ENCODE measurements at places on chromosomes 2 and 18. TPM values are rescaled to one million over a fixed set of nuclear protein-coding genes. Genes with fewer than 3 reads are reported as not detected.

The FARSB gene
- 52.0 TPM for total RNA-seq

- DNase-seq: no peak
These were observed 31.5 kb upstream of the KLHL14 start for GRCh38 chr18:32804134-32804888.

The NBEAL1 gene
- total RNA-seq: 8.4 TPM

DNA sequence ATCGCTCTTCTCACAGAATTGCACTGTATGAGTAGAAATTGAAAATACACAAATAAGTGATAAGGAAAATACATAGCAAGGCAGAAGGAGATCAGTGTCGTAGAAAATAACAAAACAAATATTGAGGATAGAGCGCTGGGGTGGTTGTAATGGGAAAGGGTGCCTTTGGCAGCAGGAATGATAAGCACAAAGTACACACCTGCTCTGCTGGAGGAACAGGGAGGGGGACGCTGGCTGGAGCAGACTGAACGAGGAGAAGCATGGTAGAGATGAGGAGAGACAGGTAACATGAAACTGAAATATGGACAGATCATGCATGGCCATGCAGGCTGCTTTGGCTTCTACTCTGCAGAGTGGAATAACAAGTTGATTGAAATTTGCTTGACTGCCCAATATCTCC lies 181.2 kb upstream of the FSHR start:
- no peak for DNase-seq

- no peak for DNase-seq
These were observed 45.5 kb upstream of the PTH2R start for GRCh38 chr2:208361077-208361441.

- no peak for DNase-seq
These were observed 1.2 kb upstream of the ITM2C start for GRCh38 chr2:230863442-230864121.

- no peak for DNase-seq
These were observed 4.5 kb downstream of the HNMT start for GRCh38 chr2:137968477-137969417.

DNA sequence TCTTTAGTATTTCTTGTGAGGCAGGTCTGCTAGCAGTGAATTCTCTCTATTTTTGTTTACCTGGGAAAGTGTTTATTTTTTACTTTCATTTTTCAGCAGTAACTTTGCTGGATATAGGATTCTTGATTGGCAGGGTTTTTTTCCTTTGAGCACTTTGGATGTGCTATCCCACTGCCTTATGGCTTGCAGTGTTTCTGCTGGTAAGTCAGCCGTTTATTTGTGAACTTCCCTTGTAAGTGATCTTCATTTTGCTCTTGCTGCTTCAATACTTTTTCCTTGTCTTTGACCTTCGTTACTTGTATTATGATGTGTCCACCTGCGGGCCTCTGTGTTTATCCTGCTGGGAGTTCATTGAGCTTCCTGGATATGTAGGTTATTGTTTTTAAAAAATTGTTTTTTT lies 54.7 kb downstream of the SLC66A2 start:
- no peak for DNase-seq

The GAL3ST2 gene
- 0.31 TPM for total RNA-seq

DNA sequence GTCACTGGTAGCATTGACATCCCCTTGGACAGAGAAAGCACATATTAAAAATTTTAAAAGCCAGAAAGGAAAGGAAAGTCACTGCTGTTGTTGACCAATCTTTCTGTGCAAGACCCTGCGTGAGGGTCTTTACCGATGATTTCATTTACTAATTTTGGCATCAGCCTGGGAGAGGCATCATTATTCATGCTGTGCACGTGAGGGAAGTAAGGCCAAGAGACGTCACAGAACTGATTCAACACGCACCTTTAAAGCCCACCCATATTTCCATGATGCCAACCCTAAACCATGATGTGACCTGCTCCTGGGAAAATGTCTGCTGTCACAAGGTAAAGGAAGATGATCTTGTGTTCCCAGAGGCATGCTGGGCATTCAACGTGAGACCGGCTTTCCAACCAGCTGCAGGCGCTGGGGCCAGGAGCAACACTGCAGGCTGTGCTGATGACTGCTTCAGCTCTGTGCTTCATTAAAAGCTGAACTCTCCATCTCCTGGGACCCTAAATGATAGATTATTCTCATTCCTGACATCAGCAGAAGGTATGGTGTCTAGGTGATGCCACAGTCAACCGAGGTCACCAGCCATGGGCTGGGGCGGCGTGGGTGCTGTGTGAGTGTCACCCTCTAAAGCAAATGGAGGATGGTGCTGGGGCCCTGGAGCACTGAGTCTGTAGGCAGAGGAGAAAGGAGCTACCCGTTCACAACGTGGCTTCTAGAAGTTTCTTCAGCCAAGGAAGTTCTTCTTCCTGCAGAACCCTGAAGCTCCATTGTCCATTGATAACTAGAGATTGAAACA lies 53.9 kb downstream of the TMEM18 start:
- DNase-seq: no peak

DNA sequence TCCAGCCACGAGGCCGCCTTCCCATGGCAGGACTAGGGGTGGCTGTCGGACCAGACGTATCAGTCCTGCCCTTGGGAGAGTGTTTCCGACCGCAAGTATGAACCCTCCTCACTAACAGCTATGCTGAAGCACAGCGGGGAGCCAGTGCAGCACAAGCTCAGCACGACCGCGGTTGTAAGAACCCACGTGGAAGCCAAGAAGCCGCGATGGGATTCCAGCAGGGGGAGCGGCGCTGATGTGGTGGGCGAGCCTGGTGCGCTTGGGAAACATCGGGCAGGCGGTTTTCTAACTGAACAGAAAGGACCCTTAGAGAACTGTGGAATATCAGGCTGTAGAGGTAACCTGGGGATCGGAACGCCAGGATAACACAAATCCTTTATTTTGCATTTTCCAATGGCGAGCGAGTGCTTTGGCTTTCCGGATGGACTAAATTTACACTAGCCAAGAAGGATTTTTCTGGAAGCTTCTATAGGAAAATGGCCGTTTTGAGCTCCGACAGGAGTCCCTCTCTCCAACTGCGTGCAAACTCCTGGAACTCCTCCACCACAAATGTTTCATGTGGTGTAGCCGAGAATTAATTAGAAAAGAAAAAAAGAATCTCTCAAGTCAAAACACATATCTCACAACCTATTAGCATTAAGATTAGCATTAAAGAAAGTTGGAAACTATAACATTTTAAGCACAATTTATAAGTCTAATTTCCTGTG lies 132.0 kb upstream of the MYCN start:
- DNase-seq: peak; percentile 22

DNA sequence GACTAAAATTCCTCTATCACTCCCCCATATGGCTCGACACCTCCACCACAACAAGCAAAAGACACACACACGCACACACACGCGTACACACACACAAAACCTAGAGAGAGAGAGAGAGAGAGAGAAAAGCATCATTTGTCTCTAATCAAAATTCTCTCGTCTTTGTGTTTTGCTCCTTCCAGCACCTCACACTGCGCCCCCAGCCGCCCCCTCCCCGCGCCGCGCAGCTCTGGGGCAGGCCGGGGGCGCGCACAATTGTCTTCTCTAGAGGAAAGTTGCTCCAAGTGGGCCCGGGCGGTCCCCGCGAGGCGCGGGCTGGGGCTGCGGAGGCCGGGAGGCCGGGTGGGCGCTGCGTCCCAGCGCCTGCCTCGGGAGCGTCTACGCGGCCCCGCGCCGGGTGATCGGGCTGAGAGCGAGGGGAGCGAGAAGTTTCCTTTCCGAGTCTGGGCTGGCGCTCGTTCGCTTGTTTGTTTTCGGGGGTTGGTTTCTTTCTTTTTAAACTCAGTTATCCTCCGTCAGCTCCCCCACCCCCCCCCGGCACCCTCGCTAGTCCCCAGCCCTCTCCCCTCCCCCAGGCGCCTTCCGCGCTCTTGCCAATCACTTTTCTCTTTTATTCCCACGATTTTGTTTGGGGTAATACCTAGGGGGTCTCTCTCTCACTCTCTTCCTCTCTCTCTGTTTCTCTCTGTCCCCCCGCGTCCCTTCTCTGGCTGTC lies 4.1 kb downstream of the ZEB2 start:
- peak; percentile 49 for DNase-seq

GRCh38 chr2:112660138-112660537 lies 14.4 kb downstream of the SLC20A1 start:
- DNase-seq: no peak

- no peak for DNase-seq
These were observed 173.3 kb downstream of the ALPK2 start for GRCh38 chr18:58455314-58456188.

DNA sequence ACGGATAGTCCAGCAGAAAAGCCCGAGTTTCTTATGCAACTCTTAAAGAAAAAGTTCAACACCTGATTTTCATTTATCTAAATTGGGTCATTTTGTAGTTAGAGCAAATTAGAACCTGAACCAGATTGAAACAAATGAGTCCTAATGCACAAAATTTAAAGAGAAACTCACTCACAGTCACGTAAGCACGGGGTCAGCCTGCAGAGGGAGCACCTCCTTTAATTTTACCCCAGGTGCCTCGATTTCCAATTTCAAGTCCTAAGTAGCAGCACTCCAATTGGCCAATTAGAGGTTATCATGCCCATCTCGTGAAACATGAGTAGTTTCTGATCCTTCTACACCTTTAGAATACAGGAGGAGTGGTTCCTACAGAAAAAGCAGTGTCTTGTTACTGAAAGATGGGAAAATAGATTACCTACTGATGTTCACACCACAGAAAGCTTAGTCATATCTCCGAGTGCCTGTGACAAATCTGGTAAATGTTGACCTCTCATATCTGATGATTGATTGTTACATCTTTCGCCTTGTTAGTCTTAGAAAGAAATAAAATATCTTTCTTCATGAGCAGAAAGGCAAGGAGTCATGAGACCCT lies 1929.8 kb upstream of the LRRTM1 start:
- no peak for DNase-seq

- peak; percentile 49 for DNase-seq
These were observed 49.2 kb upstream of the LGALSL start for GRCh38 chr2:64404743-64405142.

- no peak for DNase-seq
These were observed 22.6 kb downstream of the MAIP1 start for GRCh38 chr2:199977984-199978415.

- DNase-seq: no peak
These were observed 43.2 kb downstream of the SMAD2 start for GRCh38 chr18:47887227-47887626.

GRCh38 chr2:236237468-236238190 lies 26.6 kb downstream of the ASB18 start:
- no peak for DNase-seq

- DNase-seq: no peak
These were observed 130.6 kb downstream of the SPOPL start for GRCh38 chr2:138632066-138632620.

- DNase-seq: no peak
These were observed 430 bp upstream of the CELF4 start for GRCh38 chr18:37565977-37566478.

The PPP3R1 gene
- total RNA-seq: 70.0 TPM

GRCh38 chr2:208370881-208371633 lies 35.5 kb upstream of the PTH2R start:
- peak; percentile 20 for DNase-seq

- no peak for DNase-seq
These were observed 206.8 kb upstream of the ERBB4 start for GRCh38 chr2:212745359-212745758.

DNA sequence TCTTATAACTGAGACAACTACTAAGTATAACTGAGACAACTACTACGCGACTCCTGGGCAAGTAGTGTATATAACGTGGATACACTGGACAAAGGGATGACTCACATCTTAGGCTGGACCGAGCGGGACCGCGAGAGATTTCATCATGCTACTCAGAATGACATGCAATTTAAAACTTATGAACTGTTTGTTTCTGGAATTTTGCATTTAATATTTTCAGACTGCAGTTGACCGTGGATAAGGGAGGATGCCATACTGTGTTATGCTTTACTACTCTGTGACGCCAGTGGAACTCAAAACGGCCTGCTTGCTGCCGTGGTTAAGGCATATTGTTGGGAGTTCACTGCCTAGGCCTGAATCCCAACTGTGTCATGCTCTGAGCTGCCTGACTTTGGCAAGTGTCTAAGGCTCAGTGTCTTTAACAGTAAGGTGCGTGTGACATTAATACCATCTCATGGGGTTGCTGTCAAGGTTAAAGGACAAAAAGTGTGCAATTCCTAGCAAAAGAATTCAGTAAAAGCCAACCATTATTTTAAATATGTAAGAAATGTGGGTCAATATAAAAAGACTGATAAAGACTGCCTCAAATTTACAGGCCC lies 64.6 kb downstream of the BMP10 start:
- no peak for DNase-seq

GRCh38 chr2:63665091-63665490 lies 76.3 kb downstream of the MDH1 start:
- DNase-seq: no peak

GRCh38 chr18:36499938-36500337 lies 202.4 kb downstream of the FHOD3 start:
- no peak for DNase-seq

The PAIP2B gene
- total RNA-seq: 0.29 TPM

DNA sequence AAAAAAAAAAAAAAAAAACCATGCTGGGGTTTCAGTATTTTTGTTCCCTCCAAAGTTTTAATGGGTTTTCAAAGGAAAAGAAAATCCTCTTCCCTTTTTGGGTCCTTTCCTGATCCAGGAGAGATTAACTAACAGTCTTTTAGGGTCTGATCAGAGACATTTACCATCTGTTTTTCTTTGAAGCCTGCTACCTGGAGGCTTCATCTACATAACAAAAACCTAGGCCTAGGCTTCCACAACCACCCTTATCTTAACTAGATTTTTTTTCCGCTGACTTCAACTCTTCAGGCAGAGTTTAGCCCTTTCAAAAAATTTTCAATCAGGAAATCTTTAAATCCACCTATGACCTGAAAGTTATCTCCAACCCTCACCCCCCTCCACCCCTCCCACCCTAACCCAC lies 154.7 kb downstream of the MBD2 start:
- no peak for DNase-seq

DNA sequence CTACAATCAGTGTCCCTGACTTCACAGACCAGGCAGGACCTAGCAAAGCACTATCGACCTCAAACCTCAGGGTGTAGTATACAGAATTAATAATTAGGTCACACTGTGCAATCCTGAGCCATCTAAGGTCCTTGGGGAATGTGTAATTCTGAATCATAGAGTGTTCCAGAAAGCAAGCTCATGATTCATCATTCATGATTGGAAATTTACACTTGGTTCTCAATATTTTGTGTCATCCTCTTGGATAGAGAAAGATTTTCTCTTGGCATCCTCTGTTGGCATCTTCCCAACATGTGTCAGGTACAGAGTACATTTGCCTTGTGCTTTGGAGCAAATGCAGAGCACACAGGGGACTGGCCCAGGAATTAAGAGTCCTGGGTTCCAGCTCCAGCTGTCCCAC lies 245.0 kb upstream of the NT5C1B start:
- no peak for DNase-seq

DNA sequence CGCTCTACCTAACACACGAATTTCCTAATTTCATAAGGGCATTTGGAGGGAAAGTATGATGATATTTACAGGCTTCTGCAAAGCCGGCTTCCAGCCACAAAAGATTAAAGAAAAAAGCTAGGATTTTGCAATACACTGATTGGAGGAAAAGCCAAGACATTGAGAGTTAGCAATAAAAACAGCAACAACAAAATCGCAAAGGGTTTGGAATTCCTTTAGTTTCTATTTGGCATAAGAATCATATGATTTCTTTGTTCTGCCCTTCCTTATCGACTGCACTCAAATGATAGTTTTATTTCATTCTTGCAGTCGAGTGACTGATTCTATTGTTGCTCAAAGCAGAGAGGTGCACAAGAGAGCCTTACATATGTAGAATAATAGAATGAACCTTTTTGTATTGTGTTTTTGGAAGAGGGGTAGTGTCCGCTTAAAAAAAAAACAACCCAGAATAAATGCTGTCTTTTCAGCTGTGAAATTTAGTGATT lies 3.9 kb upstream of the ZNF532 start:
- DNase-seq: no peak

The SERPINB13 gene
- total RNA-seq: not detected

- no peak for DNase-seq
These were observed 276.4 kb downstream of the CDCA7 start for GRCh38 chr2:173631127-173631460.

Measured in K562 (cell line).